ENCODE measurements at places on chromosomes 16 and 17. TPM values are rescaled to one million over a fixed set of nuclear protein-coding genes. Genes with fewer than 3 reads are reported as not detected.

KRTAP3-1 gene
- total RNA-seq = not detected

TUBB3 gene
- 3,960 TPM for total RNA-seq

TEX19 gene
- total RNA-seq = not detected

C16orf96 gene
- 0.83 TPM for total RNA-seq

SLC4A1 gene
- not detected for total RNA-seq

FBXO39 gene
- total RNA-seq = not detected

- no peak for DNase-seq
These were observed 16.3 kb downstream of the PIPOX start for GRCh38 chr17:29059281-29059680.

DNA sequence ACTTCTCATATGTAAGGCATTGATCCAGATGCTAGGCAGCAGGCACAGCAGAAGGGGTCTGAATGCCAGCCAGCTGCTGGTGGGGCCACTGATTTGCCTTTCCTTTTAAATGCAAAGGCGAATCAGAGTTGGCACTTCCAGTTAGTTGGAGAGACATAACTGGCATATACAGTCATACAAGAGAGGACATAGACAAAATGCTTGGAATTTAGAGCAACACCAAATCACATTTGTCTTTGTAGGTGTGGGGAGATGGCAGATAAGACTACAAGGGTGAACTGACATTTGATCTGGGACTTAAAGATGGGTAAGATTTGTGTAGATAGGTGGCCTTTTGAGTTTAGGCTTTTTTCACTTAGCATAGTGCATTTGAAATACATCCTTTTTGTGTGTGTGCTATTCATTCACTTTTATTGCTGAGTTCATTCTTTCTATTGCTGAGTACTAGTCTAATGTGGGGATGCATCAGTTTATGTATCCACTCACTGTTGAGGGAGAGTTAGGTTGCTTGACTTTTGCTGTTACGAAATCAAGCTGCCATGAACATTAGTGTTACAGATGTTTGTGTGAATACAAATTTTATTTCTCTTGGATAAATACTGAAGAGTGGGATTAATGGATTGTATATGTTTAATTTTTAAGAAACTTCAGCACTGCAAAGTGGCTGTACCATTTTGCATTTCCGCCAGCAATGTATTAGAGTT lies 74.1 kb downstream of the SPECC1 start:
- no peak for DNase-seq

GRCh38 chr17:33519692-33520091 lies 226.6 kb upstream of the ASIC2 start:
- no peak for DNase-seq

DNA sequence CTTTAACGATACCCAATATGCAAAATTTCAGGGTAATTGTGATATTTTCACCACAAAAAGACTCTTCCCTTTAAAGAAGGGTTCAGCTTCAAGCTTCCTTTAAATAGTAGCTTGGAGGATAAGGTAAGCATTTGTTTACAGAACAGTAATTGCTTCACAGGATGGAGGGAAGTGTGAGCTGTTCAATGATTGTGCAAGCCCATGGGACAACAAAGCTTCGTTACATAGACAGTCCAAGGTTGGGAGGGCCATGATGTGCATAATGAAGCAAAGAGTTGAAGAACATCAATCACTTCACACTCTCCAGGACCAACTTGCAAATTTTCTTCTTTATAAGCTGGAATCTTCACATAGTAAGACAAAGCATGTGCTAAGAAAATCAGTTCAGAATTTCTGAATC lies 145.0 kb upstream of the ASIC2 start:
- DNase-seq = no peak

DNA sequence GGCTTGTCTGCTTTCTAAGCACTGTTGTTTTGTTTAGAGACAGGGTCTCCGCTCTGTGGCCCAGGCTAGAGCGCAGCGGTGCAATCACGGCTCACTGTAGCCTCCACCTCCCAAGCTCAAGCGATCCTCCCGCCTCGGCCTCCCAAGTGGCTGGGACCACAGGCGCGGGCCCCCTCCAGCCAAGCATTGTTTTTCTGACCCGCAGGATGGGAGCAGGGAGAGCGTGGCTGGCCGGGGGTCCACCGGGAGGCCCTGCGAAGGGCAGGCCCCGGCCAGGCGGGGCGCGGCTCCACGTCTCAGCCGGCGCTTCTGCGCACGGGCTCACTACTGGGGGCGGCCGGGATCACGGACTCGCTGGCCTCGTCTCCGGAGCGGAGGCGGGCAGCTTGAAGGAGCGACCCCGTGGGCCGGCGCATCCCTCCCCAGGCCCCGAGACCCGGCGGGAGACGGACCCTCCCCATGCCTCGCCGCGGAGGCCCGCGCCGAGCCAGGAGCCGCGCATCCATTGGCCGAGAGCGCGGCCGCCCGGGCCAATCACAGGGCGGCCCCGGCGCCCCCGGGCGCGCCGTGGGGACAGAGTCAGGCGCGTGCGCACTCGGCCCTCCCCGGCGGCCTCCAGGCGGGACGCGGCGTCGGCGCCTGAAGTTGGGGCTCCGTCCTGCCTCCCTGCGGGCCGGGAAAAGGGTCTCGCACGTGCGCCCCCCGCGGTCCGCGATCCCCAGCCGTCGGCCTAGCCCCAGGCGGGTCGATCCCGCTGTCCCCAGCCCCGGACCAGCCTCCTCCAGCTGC lies 24.9 kb downstream of the ACTG1 start:
- DNase-seq = peak; percentile 78

DNA sequence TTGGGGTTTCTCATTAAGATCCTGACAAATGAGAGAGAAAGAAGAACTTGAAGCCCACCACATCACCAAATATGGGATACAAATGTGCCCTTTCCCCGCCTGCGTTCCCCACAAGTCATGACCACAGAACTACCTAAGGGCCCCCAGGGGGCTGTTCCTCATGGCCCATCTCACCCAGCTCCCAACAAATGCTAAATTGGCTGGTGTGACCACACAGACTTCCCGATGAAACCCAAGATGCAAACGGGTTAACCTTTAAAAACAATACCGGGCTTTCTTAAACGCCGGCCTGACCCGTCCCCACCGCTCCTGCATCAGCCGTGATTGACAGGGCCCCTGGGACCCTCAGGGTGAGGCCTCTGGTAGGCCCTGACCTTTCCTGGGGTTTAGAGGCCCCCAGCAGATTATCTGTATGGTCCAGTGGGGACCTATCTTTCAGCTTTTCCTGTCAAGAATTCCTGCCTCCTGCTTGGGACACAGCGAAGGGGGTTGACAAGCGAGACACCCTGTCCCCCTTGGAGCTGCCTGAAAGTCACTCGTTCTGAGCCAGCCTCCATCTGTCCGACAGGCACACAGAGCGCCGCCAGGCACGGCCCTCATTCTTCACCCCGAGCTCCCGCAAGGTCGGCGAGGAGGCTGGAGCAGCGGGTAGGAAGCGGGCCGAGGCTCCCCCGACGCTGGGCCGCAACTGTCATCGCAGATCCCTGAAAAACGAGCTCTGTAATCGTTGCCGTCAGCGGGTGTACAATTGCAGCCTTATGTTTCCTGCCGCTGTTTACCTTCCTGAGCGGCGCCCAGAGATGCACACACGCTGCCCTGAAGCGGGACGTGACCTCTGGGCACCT lies 300.1 kb downstream of the FOXL1 start:
- no peak for DNase-seq

GRCh38 chr16:50213939-50214519 lies 52.3 kb upstream of the ADCY7 start:
- DNase-seq = no peak

GRCh38 chr17:68455901-68456338 lies 1.4 kb downstream of the WIPI1 start:
- no peak for DNase-seq

DNA sequence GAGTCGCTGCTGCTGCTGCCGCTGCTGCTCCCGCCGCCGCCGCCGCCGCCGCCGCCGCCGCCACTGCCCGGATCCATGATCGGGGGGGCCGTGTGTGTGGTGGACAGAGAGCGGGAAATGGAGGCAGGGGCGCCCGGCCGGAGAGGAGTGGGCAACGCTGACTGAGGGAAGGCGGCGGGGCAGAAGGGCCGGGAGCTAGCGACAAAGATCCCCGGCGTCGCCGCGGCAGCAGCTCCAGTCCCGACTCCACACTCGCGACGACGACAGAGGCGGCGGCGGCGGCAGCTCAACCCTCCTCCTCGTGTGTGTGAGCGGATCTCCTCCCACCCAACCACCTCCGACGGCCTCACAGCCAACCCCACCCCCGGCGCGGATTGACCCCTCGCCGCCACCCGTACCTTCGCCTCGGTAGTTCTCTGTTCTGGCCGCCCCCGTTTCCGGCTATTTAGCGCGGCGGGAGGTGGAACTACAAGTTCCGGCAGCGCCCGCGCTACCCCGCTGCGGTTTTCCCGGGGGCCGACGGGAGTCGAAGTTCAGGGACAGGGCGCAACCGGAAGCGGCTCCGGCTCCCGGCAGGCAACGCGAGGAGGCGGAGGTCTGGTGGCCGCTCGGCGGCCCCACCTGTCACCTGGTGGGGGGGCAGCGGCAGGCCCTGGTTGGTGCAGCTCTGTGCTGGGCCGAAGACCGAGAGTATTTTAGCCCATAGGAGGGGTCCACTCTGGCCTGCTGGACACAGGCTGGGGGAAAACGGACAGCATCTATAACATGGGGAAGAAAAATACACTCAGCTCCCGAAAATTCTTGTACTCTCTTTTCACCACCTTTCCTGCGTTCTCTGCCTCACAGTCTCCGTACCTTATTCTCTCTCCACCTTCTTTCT lies at the start of gene GSPT1:
Gene GSPT1, minus strand, starts transcription at position 313 of the 880 bp plus-strand sequence. Its CDS starts 236 bp downstream, at position 77.
- peak; percentile 100 for DNase-seq

- DNase-seq = no peak
These were observed 19.7 kb upstream of the PIK3R5 start for GRCh38 chr17:8985054-8985701.

DNA sequence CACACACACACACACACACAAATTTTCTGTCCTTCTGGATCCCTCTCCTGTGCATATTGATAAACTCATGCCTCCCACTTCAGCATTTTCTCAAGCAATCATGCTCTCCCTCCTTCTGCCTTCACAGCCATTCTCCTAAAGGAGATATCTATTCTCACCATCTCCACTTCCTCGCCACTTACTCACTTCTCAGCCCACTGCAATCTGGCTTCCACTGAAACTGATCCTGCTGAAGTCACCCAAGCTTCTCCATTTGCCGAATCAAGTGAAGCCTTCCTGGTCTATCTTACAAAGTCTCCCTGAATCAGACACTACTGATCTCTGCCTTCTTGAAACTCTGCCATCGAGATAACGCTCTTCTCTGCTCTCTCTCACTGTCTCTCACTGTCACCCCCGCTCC lies 54.0 kb upstream of the GNAO1 start:
- no peak for DNase-seq

- DNase-seq = no peak
These were observed 45.7 kb downstream of the OMG start for GRCh38 chr17:31251105-31251969.

DNA sequence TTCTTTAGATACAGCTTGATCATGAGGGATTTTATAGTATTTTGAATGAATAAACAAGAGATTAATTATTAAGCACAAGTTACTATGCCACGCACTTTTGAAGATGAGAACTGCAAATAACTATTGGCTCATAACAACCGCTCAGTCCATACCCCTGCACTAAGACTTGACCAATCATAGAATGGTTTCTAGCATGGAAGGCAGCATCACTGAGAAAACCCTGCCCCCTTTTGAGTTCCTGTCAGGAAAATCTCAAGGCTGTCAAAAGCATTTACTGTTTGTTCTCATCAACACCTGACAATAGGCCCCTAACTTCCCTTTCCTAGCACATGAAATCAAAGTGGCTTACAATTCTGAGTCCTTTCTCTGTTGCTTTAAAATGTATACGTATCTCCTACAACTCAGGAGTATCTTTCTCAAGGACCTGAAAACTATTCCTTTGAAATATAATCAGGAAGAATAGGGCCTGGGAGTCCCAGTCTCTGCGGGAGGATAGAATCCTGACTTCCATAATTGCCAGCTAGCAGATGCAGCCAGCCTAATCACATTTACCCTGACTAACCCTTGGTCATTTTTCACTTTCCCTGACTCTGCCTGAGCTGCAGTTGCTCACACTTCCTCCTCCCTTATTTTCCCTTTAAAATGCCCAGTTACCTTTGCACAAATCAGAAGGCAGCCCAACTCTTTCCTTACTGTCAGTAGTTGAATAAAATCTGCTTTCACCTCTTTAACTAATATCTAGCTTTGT lies 9.1 kb upstream of the MMD start:
- DNase-seq = no peak

- no peak for DNase-seq
These were observed 36.2 kb downstream of the LDHD start for GRCh38 chr16:75080205-75081029.

GRCh38 chr16:54403580-54403979 lies 117.0 kb upstream of the IRX3 start:
- no peak for DNase-seq

GRCh38 chr17:40646791-40647623 lies 611 bp downstream of the SMARCE1 start:
- DNase-seq = peak; percentile 41

DNA sequence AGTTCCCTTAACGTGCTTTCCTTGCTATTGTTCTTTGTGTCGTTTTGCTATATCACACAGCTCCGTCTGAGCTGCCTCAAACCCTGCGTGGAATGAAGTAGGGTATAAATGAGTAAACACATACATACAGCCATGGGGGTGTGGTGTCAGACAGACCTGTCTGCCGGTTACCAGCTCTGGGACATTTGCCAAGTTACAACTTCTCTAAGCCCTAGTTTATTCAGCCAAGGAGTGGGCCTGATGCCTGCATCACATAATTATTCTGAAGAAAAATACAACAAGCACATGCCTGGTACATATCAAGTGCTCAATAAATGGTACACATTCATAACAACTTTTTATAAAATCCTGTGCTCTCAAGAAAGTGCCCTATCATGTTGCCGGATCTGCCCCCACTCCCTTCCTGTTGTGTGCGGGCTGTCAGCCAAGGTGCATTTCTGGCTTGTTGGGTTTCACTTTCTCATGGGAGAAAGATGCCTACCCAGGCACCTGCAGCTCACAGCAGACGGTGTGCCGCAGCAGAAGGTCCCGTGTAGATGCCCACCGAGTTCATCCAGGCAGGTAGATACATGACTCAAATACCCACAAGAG lies 30.5 kb downstream of the SMPD3 start:
- no peak for DNase-seq

DNA sequence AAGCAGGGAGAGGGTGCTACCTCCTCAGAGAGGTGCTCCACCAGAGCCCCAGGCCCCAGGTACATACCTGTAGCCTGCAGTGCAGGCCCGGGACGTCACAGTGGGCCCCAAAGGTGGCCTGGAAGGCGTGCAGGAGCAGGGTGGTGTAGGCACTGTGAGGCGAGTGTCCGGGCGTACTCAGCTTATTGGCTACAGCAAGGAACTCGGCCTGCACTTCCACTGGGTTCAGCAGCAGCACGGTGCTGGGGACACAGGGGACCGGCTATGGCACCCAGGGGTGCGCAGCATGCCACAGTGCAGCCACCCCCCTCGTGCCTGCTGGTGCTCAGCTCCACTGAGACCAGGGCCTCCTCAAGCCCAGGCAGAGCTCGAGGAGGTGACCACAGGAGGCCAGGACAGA lies 23.2 kb upstream of the PIK3R6 start:
- DNase-seq = no peak

DNA sequence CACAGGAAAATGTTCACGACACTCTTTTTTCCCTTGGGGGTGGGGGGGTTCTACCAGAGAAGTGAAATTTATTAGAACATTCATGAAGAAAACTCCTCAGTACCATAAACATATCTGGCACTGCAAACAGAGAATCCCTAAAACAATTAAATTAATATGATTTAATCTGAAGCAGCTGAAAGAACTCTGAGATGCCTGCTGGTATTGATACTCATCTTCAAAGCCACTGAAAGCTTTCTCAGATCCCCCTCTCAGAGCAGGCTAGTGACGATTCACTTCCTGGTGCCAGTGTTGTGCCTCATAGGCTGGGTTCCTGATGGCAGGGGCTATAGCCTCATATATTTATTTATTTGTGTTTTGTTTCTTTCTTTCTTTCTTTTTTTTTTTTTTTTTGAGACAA lies 52.7 kb downstream of the MYH10 start:
- DNase-seq = no peak
